CD4-positive, CD25-positive, alpha-beta regulatory T cell (primary cell): ENCODE measurements at places on chromosomes 3 and 15.

- no peak overlapping the region for H3K4me3 ChIP-seq
- H3K36me3 ChIP-seq, result no peaks in the 10 kb centered on the region
- H3K27ac ChIP-seq, result no peak overlapping the region
Measured at GRCh38 chr3:105274958-105275357, 91.8 kb upstream of the ALCAM start.

- peaks cover 29% of the 10 kb centered on the region for H3K4me1 ChIP-seq
- no peaks in the 10 kb centered on the region for H3K27me3 ChIP-seq
- peak; percentile 31 for DNase-seq
- H3K4me3 ChIP-seq, result peak overlapping the region; percentile 98
- no peaks in the 10 kb centered on the region for H3K36me3 ChIP-seq
Measured at GRCh38 chr15:22839046-22839695, 705 bp downstream of the NIPA2 start.

GRCh38 chr15:86620157-86620556 is 540.5 kb downstream of the AGBL1 start:
- peaks cover 21% of the 10 kb centered on the region for H3K4me1 ChIP-seq
- peaks cover 2% of the 10 kb centered on the region for H3K27me3 ChIP-seq
- no peaks in the 10 kb centered on the region for H3K36me3 ChIP-seq
- no peak overlapping the region for H3K27ac ChIP-seq
- no peak overlapping the region for H3K4me3 ChIP-seq
- DNase-seq, result no peak

GRCh38 chr3:178078953-178079352 is 457.3 kb upstream of the KCNMB2 start:
- no peaks in the 10 kb centered on the region for H3K36me3 ChIP-seq
- H3K4me1 ChIP-seq, result no peaks in the 10 kb centered on the region
- H3K27me3 ChIP-seq, result no peaks in the 10 kb centered on the region

DNA sequence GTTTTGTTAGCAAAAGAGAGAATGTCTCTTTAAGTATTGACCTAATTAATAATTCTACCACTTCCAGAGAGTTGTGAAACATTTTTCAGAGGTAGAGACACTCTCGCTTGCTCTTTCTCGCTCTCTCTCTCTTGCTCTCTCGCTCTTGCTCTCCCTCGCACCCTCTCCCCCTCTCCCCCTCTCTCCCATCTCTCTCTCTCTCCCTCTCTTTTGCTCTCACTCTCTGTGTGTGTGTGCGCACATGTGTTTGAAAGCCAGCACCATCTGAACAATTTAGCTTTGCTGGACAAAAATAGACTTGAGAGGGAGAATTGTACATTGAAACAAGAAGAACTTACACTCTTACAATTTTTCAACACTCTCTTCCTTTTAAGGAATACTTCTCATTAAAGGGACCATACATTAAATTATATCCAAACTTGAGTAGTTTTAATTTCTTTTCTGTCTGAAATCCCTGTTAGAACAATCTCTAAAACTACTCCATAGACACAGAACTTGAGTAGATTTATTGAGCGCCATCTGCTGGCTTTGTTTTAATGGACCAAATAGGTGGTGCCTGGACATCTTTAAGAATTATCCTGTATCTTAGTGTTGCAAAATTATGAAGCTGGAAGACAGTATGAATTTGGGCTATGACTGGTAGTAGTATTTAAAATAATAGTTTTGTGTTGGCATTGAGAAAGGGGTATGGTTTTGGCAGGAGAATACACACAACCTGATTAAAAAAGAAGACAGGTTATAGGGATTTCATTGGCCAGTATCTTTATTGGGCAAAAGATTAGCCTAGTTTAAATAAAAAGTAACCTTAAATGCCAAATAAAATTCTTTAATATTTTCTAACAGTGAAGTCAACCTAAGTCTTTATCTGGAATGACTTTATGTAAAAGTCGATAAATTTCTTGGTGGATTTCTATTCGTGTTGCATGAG is 124.6 kb downstream of the AKAP13 start:
- peak; percentile 48 for DNase-seq
- no peaks in the 10 kb centered on the region for H3K27me3 ChIP-seq
- H3K4me1 ChIP-seq, result peaks cover 18% of the 10 kb centered on the region

GRCh38 chr3:30855400-30856292 is 38.8 kb downstream of the GADL1 start:
- H3K4me3 ChIP-seq, result no peak overlapping the region
- H3K27ac ChIP-seq, result no peak overlapping the region
- H3K36me3 ChIP-seq, result no peaks in the 10 kb centered on the region
- no peaks in the 10 kb centered on the region for H3K27me3 ChIP-seq
- no peaks in the 10 kb centered on the region for H3K4me1 ChIP-seq
